ENCODE measurements at places on chromosomes 11 and 22. TPM values are rescaled to one million over a fixed set of nuclear protein-coding genes. Genes with fewer than 3 reads are reported as not detected.

The SYT13 gene
- total RNA-seq = not detected

The OR5P2 gene
- total RNA-seq = not detected

The TLCD5 gene
- 8.6 TPM for total RNA-seq

The APOL6 gene
- 18.4 TPM for total RNA-seq

Data from myometrial cell (primary cell).